ENCODE measurements at places on chromosomes 2 and 18.

DNA sequence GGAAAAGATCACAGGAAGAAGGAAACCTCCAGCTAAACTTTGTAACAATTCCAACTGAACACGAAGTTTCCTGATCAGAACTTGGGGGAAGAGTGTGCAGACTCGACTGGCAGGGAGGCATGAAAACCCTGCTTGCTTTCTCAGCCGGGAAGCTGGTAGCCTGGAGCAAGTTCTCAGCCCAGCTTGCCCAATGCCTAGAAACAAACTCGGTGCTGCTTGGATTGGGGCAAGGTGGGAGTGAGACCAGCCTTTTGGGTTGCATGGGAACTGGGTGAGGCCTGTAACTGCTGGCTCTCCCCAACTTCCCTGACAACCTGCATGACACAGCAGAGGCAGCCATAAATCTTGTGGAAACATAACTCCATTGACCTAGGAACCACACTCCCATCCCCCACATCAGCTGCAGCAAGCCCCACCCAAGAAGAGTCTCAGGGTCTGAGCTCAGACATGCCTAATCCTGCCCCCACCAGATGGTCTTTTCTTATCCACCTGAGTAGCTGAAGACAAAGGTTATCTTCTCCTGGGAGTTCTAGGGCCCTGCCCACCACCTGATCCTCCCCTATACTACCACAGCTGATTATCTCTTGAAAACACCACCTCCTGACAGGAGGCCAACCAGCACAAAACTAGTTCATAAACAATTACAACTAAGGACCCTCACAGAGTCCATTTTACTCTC lies 1859.7 kb upstream of the CELF4 start:
- no peak for DNase-seq

DNA sequence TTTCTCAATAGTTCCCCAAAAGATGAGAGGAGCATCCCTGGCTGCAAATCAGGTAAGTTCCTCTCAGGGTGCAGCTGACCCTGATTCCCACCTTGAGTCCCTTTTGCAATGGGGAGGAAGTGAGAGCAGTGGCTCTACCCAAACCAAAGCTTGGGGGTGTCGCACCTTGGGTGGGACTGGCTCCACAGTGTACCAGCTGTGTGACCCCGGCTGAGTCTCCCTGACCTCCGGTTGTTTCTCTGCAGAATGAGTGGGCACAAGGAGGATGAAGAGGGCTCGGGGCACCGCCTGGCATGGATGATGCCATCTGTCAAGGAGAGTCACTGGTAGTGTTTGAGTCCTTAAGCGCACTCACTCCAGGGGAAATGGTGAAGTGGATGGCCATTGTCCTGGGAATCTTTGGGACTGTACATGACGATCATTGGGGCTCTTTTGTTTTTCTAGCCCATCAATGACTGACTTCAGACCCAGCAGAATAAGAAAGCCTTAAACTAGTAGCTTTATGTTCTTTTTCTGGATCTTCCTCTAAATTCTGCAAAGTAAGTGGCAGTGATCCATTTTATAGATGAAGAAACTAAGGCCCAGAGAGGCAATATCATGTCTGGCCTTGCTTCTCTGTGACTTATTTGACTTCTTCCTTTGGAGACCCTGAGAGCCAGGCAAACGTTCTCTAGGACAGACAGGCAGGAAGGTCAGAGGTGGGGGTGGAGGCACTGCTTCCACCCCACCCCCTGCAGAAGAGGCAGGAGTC lies 106.3 kb upstream of the ST3GAL5 start:
- peak; percentile 78 for DNase-seq

DNA sequence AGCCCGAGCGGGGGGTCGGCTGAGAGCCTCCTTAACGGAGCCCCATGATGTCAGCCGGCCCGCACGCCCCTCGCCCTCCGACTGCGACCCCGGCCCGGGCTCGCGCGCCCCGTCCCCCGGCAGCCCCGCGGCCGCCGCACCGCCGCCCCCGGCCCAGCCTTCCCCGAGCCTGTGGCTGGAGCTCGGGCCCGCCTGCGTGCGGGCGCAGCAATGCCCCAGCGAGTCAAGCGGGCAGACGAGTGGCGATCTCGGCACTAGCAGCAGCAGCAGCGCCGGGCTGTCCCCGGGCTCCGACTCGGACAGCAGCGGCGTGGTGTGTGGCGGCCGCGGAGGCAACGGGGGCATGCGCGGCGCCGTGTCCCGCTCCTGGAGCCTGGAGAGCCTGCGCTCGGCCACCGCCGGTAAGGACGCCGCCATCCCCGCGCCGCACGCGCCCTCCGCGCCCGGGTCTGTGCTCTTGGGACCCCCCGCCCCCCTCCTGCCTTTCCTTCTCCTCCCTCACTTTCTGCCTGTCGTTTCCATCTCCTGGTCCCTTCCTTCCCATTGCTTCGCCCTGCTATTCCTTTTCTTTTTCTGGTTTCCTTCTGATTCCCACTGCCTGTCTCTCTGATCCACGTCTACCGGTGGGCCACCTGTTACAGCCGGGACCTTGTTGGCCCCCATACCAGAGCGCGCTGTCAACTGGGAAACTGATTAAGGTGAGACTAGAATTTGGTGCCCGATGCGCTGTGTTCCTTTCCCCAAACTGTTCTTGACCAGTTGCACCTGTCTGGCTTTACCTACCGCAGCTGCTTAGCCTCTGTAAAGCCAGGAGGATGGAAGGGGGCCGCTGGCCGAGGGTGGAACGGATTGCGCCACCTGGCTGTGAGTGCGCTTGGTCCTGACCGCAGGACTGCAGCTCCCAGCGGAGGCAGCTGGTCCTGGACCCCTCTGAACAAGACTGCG lies 127.4 kb downstream of the ARHGEF4 start:
- DNase-seq, result no peak

DNA sequence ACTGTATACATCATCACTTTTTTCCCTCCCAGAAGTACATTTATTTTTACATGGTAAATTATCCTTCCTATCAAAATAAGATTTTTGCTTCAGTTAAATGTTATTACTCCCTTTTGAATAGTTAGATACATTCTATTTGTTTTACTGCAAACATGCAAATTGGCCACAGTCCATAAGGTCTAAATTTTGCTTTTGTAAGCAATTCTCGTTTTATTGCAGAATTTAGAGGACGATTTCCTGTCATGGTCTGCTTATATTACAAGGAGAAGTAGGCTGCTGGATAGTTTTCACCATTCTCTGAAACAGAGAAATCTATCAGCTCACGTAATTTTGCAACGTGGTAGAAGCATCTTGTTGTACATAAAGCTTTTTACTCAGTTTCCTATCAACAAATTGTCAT lies 1632.5 kb downstream of the LRP1B start:
- no peak for DNase-seq

- DNase-seq, result no peak
Observed at GRCh38 chr2:186099826-186100225, 361.2 kb downstream of the FSIP2 start.

DNA sequence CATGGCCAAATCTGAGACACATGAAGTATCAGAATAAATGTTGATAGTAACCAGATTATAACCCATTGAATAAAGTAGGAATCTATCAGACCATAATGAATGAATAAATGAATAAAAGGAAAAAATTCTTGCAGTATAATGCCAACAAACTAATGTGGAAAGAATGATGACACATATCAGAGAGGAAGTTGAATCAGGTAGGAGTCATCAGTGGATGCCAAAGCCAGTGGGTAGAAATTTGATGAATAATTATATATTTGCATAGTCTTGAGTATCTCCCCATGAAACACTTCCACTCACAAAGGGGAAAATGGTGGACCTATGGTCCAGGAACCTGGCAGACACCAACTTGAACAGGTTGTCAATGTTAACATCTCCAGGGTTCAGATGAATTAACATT lies 68.6 kb downstream of the GALNT3 start:
- DNase-seq, result no peak

- DNase-seq, result no peak
Observed at GRCh38 chr2:216827073-216827720, 32.7 kb downstream of the TNP1 start.

DNA sequence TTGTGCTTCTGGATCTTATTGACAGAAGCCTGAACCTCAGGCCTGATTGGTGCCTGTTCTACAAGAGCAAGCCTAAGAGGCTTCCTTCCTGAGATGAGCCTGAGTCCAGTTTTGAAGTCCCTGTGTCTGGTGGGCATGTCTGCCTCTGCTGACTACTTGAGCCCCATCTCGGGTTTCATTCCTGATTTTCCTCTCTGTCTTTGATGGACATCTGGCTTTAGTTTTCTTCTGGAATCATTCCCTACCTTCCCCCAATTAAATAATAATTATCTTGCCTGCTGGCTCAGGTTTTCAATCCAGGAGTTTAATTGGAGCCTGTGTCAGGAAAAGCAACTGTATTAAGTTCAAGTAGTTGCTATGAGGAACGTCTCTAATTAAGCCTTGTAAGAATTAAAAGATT lies 135.5 kb upstream of the MC4R start:
- DNase-seq, result no peak

- DNase-seq, result no peak
Observed at GRCh38 chr2:156023229-156023869, 309.2 kb downstream of the NR4A2 start.

- no peak for DNase-seq
Observed at GRCh38 chr2:15200581-15200980, 360.6 kb downstream of the NBAS start.
